ENCODE measurements at places on chromosomes 16 and 17.

DNA sequence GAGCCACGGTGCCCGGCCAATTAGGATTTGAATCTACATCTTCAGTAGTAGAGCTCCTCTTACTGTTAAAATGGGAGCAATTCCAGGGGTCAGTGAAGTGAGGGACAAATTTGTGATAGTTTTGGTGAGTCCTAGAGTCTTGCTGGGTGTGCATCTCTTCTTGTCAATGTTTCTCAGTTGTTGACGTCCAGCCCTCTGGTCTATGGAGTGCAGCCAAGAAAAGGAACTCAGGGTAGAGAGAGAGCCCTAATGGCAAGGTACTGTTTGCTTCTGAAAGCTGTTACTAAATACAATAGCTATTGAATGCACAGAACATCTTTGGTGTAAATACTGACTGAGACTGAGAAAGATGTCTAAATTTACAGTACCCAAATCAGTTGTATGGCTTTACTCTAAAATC is 282.5 kb upstream of the SALL1 start:
- DNase-seq: no peak

DNA sequence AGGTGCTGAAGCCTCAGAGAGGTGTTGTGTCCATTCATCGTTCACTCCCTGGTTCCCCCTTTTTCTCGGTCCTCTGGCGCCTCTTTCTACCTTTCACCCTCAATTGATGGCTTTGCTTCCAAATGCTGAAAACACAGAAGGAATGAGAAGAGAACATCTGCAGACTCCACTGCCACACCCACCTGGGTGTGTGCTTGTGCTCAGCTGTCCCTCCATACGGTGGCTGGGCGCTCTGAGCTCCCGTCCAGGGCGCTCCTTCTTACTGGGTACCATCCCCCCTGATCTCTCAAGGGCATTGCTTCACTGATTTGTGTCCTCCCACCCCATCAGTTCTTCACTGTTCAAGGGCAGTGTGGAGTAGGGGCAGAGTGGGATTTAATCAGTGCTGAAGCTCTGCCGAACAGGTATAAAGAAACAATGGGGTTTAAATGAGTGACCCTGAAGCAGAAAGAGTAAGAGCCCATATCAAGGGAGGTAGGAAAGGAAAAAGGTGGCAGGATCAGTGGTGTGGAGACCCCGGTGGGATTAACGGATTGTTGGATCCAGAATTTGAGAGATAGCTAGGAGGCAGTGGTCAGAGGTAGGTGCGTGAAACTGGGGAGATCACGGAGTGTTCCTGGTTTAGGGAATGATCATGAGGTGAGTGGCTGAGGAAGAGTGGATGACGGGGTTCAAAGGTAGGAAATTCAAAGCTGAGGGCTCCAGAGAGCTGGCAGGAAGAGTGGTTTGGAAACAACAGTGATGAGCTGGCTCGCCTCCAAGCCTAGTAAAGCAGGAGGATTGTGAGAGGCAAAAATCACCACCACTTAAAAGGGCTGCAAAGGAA is 40.8 kb downstream of the MRTFB start:
- no peak for DNase-seq

DNA sequence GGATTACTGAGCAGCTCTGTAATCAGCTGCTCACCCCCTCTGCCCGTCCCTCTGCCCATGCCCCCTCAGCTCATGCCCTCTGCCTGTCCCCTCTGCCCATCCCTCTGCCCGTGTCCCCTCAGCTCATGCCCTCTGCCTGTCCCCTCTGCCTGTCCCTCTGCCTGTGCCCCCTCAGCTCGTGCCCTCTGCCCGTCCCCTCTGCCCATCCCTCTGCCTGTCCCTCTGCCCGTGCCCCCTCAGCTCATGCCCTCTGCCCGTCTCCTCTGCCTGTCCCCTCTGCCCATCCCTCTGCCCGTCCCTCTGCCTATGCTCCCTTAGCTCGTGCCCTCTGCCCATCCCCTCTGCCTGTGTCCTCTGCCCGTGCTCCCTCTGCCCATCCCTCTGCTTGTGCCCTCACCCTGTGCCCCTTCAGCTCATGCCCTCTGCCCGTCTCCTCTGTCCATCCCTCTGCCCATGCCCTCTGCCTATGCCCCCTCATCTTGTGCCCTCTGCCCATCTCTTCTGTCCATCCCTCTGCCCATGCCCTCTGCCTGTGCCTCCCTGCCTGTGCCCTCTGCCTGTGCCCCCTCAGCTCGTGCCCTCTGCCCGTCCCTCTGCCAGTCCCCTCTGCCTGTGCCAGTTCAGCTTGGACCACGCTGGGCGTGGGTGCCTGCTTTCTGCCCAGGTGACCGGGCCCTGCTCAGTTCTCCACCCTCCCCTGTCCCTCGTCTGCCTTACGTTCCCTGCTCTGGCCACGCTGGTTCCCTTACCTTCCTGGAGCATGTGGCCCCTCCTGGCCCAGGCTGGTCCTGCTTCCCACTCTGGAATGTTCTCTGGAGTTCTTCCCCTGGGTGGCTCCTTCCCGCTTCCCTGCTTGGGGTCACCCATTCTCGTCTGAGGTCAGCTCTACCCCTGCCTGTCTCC is 97.6 kb downstream of the NPIPB11 start:
- DNase-seq: no peak

DNA sequence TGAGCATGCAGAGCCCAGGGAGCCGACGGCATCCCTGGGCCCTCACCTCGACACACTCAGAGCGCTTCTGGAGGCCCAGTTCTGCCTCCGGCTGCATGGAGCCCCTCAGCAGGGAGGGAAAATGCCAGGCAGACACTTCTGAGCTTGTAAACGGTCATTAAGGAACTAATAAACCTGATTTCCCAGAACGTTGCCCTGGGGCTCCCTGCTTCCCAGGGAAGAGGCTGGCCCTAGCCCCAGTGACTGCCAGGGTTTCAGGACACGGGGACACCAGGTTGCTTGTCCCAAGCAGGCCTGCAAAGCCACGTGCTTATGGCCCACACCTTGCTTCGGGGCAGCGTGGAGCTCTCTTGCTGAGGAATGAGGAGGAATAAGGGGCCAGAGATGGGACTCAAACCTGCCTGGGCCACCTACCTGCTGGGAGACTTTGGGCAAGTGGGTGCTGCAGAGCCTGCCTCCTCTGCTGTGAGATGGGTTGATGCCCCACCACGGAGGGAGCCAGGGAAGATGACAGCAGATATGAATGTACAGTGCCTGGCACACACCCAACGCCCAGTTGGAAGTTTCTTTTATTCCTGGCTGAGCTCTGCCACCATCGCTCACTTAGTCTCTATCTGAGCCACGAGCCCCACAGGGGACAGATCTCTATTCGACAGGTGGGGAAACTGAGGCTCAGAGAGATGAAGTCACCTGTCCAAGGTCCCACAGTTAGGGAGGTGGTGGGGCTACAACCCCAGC is 5.4 kb downstream of the RHBDF2 start:
- DNase-seq: no peak

- no peak for DNase-seq
These were observed 193.3 kb downstream of the IRX3 start for GRCh38 chr16:54093281-54093680.

DNA sequence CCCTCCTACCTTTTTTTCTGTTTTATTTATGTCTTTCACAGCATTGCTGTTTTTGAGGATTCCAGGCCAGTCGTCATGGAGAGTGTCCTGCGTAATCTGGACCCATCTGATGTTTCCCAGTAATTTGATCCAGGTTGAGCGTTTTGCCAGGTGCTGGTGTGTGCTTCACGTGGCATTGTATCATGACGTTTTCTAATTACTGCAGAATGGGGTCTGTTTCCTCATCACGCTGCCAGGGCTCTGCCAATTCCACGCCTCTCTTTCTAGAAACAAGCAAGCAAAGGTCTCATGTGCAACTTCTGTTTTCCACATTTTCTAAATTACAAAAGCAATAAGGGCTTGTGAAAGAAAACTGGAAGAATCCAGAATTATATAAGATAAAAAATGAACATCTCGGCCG is 28.3 kb upstream of the BHLHA9 start:
- no peak for DNase-seq

DNA sequence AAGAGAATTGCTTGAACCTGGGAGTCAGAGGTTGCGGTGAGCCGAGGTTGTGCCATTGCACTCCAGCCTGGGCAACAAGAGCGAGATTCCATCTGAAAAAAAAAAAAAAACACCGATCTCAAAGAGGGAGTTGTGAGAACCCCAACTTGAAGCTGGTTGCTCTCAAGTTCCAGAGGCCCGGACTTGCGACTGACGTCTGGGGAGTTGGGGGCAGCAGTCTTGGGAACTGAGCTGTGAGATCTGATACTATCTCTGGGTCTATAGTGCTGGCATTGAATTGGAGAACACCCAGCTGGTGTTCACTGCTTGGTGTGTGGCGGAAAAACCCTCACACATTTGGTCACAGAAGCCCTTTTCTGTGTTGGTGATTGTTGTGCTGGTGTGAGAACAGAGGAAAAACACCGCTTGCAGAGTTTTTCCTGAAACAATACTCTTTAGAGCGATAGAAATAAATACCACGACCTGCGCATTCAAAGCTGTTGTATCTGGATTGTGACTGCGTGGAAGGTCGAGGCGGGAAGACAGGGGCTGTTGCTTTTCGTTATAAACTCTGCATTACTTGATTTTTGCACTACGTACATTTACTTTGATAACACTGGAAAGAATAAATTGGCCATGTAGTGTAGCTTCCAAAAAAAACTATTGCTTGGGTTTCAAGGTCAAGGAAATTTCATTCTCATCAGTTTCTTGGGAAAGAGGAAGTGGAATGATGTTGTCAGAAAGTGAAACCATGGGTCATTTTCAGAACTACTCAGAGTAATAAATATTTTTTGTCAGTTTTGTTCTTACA is 8.8 kb downstream of the SCIMP start:
- DNase-seq: no peak
